ENCODE measurements at places on chromosomes 2 and 18.

- no peak for DNase-seq
Measured at GRCh38 chr2:101160454-101160853, 9.3 kb upstream of the TBC1D8 start.

DNA sequence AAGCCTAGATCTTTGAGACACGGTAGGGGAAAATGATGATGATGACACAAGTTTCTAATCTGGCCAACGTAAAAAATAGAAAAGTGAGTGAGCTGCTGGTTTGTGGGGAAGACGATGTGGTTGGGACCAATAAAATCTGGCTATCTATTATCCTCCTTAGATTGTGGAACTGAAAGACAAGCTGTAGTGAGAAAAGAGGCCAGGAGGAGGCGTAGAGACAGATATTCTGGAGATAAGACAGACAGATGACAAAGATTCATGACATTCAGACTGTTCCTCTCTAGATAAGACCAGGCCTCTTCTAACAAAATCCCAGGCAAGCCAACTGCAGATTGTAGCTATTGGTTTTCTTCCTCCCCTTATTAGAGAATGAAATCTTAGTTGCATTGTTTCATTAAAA is 376.3 kb upstream of the UBE2E3 start:
- DNase-seq, result no peak

DNA sequence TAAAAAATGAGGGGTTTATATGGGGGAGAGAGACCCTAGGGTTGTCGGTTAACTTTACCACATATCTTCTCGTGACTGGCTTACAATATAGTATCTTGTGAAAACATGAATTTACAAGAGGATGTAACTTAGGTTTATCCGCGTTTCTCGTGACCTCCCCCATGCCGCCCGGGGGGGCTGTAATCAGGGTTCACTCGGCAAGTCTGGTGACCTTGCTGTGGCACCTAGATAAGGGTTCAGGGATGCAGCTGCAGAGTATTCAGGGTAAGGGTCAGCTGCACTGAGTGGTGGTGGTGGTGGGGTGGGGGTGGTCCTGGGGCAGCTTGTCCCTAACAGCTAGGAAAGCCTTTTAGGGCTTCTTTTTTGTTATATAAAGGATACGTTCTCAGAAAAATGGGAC is 112.3 kb downstream of the LYPD1 start:
- DNase-seq, result no peak

DNA sequence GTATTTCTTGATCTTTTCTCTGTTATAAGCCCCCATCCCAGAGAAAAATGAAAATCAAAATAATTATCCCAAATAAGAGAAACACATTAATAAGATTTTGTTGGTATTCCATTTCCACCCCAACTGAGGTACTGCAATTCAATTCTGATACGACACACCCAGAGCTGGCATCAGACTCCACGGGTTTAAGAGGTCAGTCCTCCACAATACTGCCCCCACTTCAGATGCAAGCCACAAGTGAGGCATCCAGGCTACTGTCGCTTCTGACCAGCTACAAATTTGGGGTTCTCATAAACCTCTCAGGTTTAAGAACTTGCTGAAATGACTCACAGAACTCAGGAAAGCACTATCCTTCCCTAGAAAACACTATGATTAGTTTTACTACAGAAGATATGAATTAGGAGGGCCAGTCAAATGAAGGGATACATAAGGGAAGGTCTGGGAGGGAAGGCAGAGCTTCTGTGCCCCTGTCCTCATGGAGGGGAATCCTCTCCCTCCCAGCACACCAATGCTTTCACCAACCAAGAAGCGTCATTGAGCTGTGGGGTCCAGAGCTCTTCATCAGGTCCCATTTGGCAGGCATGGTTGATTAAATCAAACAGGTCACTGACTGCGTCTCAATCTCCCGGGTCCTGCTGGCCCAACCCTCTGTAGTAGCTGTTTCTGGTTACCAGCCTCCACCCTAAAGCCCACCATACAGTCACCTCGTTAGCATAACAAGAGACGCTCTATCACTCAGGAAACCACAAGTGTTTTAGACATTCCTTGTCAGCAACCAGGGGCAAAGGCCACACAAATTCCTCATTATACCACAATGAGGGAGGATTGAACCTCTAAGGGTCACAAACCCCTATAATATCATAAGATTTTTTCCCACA is 46.2 kb downstream of the IWS1 start:
- DNase-seq, result no peak

DNA sequence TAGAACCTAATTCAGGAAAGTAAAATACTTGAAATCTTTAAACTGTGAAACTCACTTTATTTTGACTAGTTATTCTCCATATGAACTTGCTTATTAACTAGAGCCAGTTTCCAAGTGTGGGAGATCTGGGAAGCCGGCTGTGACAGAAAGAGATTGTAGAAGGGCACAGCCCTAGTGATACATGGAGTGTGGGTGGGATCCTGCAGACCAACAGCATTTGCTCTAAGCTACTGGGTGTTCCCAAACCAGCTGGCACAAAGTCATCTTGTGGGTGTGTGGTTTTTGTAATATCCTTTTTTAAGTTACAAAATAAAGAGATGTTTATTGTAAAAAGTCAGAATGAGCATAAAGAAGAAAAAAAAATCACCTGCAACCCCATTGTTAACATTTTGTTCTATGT is 3.4 kb downstream of the DUSP19 start:
- DNase-seq, result peak; percentile 44

GRCh38 chr2:41830600-41830999 is 217.2 kb upstream of the PKDCC start:
- no peak for DNase-seq

DNA sequence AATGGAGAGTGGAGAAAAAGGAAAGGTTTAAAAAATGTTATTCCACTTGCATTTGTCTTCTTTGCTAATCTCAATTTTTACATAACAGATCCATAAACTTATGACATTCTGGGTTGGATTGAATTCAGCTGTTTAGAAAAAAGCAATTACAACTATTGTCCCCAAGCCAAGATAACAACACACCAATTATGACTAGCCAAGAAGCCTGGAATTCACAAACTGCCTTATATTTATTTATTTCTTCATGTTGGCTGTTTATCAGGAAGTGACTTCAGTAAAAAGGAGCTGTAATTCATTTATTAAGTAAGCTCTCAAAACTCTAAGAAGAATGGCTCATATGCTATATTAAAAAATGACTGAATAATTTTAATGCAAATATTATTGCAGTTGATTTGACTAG is 137.4 kb downstream of the CALCRL start:
- no peak for DNase-seq

DNA sequence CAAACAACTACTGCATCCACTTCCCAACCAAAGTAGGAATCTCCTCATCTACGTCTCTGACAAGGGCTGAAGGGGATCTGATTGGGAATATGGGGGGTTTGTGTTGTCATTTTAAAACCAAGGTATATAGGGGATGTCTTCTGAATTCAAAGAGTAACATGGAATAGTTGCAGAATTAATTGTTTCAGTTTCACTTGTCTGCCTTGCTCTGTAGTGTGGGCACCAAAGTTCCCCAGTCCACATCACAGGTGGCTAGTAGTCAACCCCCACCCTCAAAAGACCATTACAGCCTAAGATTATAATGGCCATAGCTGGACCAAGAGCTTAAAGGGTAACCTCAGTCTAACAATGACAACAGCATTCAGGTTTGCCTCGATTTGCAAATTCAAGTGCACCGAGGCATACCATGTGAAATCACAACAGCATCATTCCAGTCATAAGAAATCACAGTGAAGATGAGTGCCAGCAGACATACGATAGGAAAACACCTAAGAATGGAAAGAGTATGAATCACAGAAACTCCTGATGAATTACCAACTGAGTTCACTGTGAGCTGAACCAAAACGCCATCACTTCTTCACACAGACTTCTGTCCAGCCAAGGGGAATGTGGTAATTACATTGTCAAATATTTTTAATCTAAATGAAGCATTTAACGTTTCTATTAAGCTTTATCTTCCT is 52.4 kb downstream of the MYO5B start:
- DNase-seq, result no peak

- DNase-seq, result no peak
Measured at GRCh38 chr2:157036726-157037125, 220.8 kb upstream of the GALNT5 start.

DNA sequence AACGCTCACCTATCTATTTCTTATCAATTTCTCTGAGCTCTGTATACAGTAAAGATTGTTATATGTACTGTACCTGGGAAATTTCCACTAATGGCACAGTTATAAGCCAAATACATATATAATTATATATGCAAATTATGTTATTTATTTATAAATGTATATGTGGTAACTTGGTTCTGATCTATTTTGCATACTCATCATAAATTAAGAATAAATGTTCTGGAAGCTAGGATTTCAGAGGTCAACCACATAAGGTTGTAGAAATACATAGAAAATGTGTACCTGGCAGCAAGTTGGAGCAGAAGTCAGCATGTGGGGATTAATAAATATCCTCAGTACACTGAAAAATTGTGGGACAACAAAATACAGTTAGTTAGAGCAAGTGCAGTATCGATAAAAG is 353.7 kb upstream of the ZNF521 start:
- no peak for DNase-seq

DNA sequence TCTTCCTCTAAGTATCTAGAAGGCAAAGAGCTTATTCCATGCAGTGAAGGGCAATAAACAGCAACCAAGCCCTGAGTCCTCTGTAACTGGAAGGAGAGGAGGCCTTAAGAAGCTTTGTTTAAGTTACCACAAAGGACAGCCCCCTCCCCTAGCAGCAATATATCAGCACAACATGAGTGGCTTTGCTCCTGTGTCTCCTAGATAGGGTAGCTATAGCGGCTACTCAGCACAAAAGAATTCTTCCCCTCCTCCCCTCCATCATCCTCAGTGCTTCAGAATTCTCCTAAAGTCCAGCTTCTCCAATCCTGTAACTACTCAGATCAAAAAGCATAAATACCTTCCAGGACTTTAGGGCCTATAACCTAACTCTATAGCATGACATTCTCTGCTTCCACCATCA is 16.5 kb downstream of the SUMO1 start:
- DNase-seq, result no peak

GRCh38 chr2:185796758-185797157 is 58.2 kb downstream of the FSIP2 start:
- no peak for DNase-seq

GRCh38 chr2:68909793-68910674 is 38.8 kb upstream of the BMP10 start:
- peak; percentile 72 for DNase-seq

- no peak for DNase-seq
Measured at GRCh38 chr2:24238158-24238557, 63.3 kb downstream of the FAM228A start.

GRCh38 chr2:43464590-43464989 is 131.2 kb downstream of the THADA start:
- DNase-seq, result peak; percentile 80

- no peak for DNase-seq
Measured at GRCh38 chr18:51151568-51152511, 45.6 kb downstream of the MEX3C start.

- no peak for DNase-seq
Measured at GRCh38 chr18:44689736-44690135, 9.0 kb downstream of the SETBP1 start.

DNA sequence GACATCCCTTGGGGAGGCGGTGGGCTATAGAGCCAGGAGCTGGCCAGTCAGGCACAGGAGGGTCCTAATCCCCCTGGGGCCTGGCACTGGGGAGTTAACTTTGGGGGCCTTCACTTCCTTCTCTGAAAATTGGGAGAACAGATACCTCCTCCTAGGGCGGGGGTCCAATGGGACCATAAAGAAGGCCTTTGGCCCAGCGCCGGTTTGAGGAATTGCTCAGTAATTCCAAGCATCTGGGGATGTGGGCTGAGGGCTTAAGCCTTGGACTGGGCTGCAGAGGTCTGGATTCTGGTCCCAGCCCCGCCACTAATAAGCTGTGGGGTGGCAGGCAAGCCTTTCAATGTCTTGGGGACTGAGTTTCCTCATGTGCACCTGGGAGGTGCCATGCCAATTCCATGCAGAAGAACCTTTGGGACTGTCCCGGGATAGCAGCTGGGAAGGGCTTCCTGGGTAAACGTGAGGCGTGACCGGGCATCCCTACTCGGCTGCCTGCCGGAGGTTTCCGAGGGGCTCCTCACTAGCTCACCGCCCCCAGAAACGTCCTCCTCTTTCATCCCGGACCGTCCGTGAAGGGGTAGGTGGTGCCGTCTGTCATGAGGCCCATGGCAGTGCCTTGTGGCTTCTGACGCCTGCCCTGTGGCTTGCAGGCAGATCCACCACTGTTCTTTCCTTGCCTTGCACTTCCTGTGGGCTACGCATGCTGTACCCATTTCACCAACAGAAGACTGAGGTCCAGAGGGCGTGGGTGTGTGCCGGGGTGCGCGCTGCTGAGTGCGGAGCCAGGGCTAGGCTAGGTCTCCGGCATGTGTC is 67.4 kb upstream of the HPCAL1 start:
- DNase-seq, result no peak

- no peak for DNase-seq
Measured at GRCh38 chr2:37721201-37721560, 49.7 kb upstream of the CDC42EP3 start.

DNA sequence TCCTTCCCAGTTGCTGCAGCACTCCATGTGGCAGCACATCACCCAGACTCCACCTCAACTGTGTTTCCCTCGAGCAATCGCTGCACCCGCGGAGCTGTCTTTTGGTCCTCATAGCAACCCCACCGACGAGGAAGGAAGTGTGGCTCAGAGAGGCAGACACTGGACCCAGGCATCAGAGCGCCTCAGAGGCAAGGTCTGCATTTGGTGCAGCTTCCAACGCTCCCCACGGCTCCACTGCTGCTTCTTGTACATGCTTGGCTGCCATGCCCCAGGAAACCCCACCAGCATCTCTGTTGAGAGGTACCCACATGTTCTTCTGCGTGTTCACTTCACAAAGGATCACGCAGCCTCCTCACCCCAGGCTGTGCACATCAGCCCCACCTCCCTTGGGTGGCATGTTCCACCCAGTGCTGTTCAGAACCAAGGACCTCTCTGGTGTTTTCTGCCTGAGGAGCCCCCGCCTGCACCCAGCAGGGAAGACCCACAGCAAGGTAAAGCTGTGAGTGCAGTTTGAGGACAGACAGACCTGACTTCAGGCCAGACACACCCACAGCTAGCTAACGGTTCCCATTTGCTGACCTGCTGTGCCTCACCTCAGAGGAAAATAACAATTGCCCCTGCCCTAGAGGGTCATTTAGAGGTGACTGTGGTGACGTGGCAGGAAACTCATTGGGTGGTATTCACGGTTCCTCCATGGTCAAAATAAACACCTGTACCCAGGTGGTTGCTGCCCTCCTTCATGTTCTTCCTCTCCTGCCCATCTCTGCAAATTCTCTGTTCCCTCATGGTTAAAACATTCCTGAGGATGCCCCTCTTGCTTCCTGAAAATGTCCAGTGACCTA is 326.3 kb upstream of the MYT1L start:
- DNase-seq, result no peak

- DNase-seq, result no peak
Measured at GRCh38 chr2:50343150-50343830, 688.6 kb downstream of the NRXN1 start.

DNA sequence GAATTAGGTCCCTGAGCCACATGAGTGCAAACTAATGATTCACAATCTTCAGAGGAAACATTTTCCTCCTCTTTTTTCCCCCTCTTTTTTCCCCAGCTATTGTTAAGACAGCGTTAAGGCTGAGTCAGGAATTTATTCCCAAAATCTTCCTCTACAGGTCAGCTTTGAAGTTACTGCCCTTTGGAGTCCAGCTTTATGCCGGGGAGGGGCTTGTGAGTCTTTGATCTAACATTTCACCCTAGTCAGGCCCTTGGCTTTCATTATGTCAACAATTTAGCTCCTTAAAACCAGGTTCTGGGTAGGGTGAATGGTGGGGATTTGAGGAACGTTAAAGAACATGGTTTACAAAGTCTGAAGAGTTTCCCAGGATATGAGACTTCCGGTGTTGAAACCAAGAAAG is 91.0 kb upstream of the LYPD1 start:
- no peak for DNase-seq

Measured in right cardiac atrium (tissue), 5 donors.